ENCODE measurements at places on chromosomes 6 and 20.

DNA sequence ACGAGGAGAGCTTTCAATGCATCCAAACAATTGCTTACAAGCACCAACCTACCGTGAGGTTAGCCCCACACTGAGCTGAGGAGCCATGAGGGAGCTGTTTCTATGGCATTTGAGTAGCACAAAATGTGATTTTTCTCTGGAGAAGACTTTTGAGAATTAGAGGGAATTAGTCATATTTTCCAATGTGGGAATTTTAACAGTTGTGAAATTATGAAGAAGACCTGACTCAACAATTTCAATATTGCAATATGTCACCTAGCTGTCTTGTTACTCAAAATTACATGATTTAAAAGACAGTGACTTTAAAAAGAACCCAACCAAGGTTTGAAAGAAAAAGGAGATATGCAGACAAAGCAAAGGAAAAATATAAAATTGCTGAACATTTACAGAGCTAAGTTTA is 62.6 kb upstream of the LY86 start:
- no peak for DNase-seq

GRCh38 chr20:46709459-46710152 is at the start of gene SLC2A10:
SLC2A10 (plus strand) TSS chr20:46709649; CDS start chr20:46709737, 88 bp downstream.
- DNase-seq, result no peak

- DNase-seq, result no peak
Observed at GRCh38 chr6:11228935-11229654, 3.4 kb downstream of the NEDD9 start.

- no peak for DNase-seq
Observed at GRCh38 chr6:89986650-89987074, 92.4 kb downstream of the GJA10 start.

GRCh38 chr20:62927128-62927705 is 912 bp upstream of the DIDO1 start:
- no peak for DNase-seq

- DNase-seq, result no peak
Observed at GRCh38 chr20:14295238-14295637, 42.2 kb downstream of the FLRT3 start.

GRCh38 chr6:50975216-50975615 is 156.5 kb downstream of the TFAP2B start:
- no peak for DNase-seq

DNA sequence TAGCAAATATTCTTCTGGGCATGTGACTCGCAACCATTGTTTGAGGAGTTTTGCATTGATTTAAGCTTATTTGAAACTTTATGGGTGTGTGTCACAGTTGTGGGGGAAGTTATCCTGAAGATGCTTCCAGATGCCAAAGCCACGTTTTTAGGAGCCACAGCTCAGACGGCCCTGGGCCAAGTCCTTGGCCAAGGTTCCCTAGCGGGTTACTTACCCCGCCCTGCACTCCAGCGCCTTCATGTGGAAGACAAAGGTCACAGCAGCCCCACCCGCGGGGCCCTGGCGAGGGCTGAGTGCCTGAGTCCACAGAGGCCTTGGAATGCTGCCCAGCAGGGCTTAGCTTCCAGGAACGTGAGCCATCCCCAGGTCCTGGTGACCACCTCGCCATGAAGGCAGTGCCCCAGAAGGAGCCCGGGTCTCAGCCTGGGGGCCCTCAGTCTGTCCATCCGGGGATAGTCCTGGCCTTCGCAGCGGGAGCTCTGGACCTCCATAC is 308.3 kb downstream of the CDH4 start:
- DNase-seq, result no peak

- DNase-seq, result no peak
Observed at GRCh38 chr6:25576919-25577318, 75.1 kb upstream of the SCGN start.

GRCh38 chr20:45336530-45337366 is 11.5 kb downstream of the SDC4 start:
- DNase-seq, result no peak

GRCh38 chr6:68994521-68994920 is 359.4 kb downstream of the ADGRB3 start:
- no peak for DNase-seq

DNA sequence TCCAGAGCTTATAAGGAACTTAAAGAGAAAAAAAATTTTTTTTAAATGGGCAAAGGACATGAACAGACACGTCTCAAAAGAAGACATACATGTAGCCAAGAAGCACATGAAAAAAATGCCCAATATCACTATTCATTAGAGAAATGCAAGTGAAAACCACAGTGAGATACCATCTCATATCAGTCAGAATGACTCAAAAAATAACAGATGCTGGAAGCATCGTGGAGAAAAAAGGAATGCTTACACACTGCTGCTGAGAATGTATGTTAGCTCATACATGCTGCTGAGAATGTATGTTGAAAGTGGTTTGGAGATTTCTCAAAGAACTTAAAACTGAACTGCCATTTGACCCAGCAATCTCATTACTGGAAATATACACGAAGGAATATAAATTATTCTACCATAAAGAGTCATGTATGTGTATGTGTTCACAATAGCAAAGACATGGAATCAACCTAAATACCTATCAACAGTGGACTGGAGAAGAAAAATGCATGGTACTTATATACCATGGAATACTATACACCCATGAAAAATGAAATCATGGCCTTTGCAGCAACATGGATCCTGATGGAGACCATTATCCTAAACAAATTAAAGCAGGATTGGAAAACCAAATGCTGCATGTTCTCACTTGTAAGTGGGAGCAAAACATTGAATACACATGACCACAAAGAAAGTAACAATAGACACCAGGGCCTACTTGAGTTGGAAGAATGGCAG is 5.2 kb downstream of the OR11A1 start:
- no peak for DNase-seq

GRCh38 chr20:40584130-40584809 is 104.8 kb downstream of the MAFB start:
- DNase-seq, result no peak

- no peak for DNase-seq
Observed at GRCh38 chr6:130424710-130425109, 58.9 kb downstream of the TMEM200A start.

DNA sequence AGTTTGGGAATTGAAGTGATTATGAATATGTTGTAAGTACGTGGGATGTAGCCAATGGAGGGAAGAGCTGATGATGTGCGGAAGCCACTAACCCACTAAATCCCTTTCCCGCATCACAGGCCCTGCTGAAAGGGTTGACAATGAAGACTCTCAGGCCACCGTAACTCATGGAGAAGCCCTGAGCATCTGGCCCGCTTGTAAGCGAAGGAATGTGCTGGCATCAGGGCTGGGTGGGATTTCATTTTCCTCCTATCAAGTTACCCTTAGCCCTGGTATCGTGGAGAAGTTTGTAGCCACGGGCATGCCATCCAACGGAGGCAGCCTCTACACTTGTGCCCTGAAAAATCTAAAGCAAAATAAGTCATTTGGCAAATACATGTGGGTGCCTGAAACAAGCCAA is 355.0 kb downstream of the CDH26 start:
- DNase-seq, result no peak

- no peak for DNase-seq
Observed at GRCh38 chr6:147262946-147263345, 58.7 kb downstream of the STXBP5 start.

GRCh38 chr6:142881761-142882160 is 63.2 kb downstream of the HIVEP2 start:
- no peak for DNase-seq

DNA sequence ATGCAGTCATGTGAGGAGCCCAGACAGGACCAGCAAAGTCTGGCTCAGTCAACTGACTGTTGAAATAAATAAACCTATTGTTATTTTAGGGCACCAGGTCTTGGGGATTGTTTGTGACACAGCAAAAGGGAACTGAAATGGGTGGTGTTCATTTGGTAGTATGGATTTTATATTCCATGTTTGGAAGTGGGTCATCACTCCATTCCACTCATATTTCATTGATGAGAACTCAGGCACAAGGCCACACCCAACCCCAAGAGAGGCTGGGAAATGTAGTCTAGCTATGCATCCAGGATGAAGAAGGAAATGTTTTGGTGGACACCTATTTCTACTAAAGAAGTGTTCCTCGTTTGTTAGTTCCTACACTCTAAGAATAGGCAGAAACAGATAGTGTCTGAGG is 64.9 kb upstream of the BTBD3 start:
- DNase-seq, result no peak

- no peak for DNase-seq
Observed at GRCh38 chr20:45407783-45408645, at the start of gene DBNDD2. DBNDD2 (plus strand) TSS chr20:45408289; CDS start chr20:45408468, 179 bp downstream.

- DNase-seq, result no peak
Observed at GRCh38 chr6:114342826-114343781, at the start of gene HS3ST5. HS3ST5 (minus strand) TSS chr6:114343023; CDS start chr6:114062845, 280,178 bp downstream.

DNA sequence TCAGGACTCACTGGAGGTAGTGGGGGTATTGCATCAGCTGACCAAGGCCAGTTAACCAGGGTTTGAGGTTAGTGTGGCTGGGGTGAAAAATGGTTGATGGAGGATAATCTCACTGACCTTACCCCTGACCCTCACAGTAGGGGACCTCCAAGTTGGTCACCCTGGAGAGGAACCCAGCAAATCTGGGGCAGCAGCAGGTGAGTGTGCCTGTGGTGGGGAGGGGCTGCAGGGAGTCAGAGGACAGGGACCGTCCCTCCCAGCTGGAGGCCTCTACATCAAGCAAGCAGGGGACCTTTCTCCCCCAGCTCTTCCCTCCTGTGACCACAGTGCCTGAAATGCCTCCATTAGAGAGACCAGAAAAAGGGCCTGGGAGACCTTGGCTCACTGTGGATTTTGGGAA is 49.1 kb upstream of the ZNF337 start:
- no peak for DNase-seq

DNA sequence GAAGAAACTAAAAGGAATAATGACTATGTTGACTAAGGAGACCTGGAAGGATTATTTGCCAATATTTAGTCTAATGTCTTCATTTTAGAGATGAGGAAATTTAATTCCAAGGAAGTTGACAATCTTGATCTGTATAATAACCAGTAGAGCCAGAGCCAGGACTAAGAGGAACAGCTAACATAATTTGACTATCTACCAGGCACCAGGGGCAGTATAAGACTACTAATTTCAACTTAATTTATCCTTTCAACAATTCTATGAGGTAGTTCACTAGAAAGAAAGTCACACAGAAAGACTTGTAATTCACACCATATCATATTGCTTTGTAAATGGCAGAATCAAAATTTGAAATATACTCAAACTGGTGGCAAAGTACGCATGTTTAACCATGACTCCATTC is 273.0 kb upstream of the STXBP5 start:
- DNase-seq, result no peak

DNA sequence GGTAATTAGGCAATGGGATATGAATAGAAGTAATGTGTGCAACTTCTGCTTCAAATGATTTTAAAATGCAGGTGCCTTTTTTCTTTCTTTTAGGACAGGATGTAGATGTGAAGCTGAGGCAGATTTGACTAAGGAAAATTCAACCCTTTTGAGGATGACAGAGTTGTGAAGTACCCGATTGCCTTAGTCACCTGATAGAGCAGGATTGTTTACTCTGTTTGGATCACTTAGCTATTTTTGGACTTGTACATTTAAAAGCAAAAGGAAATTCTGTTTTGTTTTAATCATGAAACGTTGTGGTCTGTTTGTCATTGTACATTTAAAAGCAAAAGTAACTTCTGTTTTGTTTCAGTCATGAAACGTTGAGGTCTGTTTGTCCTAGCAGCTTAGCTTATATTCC is 143.4 kb downstream of the FAM83B start:
- DNase-seq, result no peak

GRCh38 chr6:123215211-123215610 is 219.2 kb downstream of the CLVS2 start:
- DNase-seq, result no peak

DNA sequence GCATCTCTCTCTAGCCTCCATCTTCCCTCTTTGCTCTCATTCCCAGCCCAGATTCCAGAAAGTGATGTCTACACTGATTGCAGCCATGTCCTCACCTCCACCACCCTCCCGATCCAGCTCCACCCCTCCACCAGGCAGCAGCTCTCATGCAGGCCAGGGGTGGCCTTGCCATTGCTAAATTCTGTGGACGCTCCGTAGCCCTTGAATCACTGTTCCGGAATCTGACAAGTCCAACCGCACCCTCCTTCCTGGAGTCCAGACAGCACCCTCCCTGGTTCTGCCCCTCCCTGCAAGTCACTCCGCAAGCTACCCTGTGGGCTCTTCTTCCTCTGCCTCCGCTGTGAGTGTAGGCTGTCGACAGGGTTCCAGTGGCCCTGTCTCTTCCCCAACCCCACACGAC is 26.2 kb downstream of the TNXB start:
- no peak for DNase-seq

DNA sequence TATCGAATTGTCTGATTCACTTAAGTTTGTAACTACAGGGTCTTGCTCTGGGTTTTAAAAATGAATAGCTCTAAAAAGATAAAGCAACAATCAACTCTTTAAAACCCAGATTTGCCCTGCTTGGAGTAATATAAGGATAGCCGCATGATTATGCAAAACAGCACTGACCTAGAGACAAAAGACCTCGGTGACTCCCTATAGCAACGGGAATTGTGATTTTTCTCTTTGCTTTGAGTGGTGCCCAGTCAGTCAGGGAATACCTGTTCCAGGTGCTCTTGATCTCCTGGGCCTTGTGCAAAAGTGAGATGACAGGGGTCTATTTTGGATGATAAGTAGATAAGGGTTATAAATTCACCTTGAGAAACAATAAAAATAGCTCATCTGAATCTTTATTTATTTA is 336.3 kb upstream of the NOX3 start:
- no peak for DNase-seq
